ENCODE measurements at places on chromosomes 12 and 14.

- no peak for DNase-seq
Observed at GRCh38 chr14:101127224-101127623, 223.7 kb upstream of the RTL1 start.

GRCh38 chr14:68176687-68177086, 357.1 kb downstream of the RAD51B start:
- DNase-seq = no peak

DNA sequence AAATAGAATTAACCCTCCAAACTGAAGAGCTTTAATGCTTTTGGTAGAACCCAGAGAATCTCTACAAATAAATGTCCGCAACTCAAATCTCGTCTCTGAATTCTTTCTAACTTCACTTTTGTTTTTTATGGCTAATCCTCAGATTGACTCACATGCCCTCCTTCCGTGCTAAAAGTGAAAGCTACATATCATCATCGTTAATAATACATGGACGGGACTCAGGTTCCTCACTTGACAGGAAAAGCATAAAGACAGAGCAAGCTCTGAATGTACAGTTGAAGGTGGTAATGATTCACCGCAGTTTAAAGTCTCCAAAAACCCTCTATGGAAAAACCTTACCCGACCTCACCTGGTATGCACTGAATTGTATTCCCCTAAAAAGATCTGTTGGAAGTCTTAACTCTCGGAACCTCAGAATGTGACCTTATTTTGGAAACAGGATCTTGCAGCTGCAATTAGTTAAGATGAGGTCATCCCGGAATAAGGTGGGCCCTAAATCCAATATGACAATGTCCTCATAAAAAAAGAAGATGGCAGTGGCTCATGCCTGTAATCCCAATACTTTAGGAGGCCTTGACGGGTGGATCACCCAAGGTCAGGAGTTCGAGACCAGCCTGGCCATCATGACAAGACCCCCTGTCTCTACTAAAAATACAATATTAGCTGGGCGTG, 147.4 kb upstream of the FOXN3 start:
- no peak for DNase-seq

- no peak for DNase-seq
Observed at GRCh38 chr12:90896164-90896563, 58.8 kb downstream of the CCER1 start.

- no peak for DNase-seq
Observed at GRCh38 chr14:54487771-54488170, 1.0 kb downstream of the GMFB start.

DNA sequence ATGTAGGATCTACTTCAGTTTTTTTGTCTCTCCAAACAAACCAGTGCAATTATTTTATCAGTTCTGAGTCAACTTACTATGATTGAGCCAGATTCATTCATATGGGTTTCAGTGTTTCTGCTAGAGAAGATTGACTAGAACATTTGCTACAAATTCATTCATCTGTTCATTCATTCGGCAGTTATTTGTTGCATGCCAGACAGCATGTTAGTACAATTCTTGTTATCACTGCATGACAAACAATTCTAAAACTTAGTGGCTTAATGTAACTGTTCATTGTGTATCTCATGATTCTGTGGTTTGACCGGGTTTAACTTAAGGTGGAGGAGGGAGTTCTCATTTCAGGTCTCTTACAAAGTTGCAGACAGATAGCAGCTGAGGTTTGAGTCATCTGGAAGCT, 52.3 kb downstream of the POLR3B start:
- no peak for DNase-seq

GRCh38 chr12:130552483-130552996, 163.6 kb downstream of the RIMBP2 start:
- DNase-seq = no peak

- DNase-seq = no peak
Observed at GRCh38 chr14:103861413-103862392, 14.3 kb upstream of the PPP1R13B start.

DNA sequence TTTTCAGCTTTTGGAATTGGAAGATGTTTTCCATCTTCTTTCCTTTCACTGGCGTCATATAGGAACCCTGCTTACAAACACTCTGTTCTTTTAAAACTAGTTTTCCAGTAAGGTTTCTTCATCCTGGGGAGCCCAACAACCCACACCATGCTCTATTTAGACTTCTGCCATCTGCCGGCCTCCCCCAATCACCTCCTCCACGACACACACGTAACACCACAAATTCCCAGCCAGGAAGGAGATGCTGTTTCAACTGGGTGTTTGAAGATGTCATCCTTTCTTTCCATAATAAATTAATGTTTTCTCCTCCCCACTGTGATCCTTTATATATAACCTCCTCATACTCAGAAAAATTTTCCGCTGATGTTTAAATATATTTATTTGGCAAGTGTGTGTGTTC, 231.4 kb upstream of the DDHD1 start:
- no peak for DNase-seq

DNA sequence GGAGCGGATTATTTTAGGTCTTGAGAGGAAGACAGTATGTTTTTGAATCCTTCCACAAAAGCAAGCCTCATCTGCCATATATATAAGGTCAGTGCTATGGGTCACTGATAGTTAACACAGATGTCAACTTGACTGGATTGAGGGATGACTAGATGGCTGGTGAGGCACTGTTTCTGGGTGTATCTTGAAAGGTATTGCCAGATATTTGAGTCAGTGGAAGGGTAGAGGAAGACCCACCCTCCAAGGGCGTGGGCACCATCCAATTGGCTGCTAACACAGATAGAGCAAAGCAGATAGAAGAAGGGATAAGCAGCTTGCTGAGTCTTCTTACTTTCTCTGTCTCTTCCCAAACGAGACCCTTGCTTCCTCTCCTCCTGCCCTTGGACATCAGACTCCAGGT, 185.0 kb upstream of the BTG1 start:
- DNase-seq = no peak

- DNase-seq = no peak
Observed at GRCh38 chr12:48286665-48287064, 64.1 kb downstream of the ZNF641 start.

DNA sequence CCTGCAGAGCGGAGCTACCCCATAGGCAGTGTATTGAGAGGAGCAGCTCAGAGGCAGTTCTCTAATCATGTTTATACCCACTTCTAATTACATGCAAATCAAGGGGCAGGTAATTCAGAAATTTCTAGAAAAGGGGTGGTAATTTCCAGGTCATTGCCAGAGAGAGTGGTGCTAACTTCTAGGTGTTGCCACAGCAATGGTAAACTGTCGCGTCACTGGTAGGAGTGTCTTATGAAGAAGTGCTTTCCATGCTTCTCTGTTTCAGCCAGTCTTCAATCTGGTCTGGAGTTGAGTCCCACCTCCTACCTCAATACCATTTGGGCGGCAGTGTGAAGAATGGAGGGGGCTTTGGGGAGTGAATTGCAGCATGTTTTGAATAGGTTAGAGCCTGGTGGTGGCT, 8.5 kb upstream of the AMN1 start:
- no peak for DNase-seq

- peak; percentile 53 for DNase-seq
Observed at GRCh38 chr14:26730929-26731618, 133.2 kb upstream of the NOVA1 start.

DNA sequence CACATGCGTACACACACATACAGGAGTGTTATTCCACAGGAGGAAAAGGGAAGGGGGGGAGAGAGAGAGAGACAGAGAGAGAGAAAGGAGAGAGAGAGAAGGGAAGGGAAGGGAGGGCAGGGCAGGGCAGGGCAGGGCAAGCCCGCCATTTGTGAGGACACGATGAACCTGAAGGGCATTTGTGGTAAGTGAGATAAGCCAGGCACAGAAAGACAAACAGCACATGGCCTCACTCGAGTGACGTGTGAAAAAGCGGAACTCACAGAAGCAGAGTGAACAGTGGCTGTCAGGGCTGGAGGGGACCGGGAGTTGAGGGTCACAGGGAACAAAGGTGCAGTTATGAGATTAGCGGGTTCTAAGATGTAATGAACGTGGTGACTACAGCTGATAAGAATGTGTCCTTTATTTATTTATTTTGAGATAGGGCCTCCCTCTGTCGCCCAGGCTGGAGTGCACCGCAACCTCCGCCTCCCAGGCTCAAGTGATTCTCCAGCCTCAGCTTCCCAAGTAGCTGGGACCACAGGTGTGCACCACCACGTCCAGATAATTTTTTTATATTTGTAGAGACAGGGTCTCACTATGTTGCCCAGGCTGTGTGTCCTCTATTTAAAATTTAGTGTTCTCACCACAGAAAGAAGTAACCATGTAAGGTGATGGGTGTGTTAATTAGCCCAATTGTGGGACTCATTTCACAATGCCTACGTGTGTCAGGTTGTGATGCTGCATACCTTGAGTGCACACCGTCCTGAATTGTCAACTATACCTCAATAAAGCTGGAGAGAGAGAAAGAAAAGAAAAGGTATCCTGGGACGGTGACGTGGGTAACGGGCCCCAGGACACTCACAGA, 18.7 kb upstream of the FBRSL1 start:
- no peak for DNase-seq

- no peak for DNase-seq
Observed at GRCh38 chr14:104301731-104302460, 163.5 kb downstream of the KIF26A start.

DNA sequence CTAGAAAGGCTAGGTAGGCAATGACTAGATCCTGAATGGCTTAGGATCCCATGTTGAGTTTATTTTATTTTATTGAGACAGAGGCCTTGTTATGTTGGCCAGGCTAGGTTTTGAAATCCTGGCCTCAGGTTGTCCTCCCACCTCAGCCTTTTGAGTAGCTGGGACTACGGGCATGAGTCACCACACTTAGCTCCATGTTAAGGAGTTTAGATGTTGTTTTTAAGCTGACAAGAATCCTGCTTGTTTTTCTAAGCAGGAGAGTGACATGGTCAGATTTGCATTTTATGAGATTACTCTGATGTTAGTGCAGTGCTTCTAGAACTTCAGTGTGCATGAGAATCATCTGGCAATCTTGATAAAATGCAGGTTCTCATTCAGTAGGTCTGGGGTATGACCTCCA, 14.5 kb downstream of the CCDC198 start:
- no peak for DNase-seq

- no peak for DNase-seq
Observed at GRCh38 chr14:81179631-81180030, 41.1 kb downstream of the GTF2A1 start.

DNA sequence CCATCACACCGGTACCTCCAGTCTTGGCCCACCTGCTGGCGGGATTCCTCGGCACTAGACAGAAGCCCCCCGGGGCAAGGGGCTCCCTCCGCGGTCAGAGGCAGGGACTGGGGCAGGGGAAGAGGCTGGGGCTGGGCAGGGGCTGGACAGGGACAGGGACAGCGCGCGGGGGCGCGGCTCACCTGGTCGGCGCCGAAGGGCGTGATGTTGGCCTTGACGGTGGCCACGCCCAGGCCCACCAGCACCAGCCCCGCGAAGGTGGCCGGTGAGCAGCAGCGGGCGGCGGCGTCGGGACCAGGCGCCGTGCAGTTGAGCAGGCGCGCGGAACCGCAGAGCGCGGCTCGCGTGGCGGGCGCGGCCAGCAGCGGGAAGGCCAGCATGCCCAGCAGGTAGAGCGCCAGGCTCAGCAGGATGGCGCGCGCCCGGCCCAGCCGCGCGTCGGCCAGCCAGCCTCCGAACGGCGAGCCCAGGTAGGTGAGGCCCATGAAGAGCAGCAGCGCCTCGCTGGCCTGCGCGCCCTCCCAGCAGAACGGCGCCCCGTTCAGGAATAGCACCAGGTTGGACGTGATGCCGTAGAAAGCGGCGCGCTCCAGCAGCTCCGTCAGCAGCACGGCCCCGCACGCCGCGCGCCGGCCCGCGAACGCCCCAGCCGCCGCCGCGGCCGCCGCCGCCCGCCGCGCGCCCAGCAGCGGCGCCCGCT, 392 bp downstream of the SLC15A4 start:
- DNase-seq = peak; percentile 74

DNA sequence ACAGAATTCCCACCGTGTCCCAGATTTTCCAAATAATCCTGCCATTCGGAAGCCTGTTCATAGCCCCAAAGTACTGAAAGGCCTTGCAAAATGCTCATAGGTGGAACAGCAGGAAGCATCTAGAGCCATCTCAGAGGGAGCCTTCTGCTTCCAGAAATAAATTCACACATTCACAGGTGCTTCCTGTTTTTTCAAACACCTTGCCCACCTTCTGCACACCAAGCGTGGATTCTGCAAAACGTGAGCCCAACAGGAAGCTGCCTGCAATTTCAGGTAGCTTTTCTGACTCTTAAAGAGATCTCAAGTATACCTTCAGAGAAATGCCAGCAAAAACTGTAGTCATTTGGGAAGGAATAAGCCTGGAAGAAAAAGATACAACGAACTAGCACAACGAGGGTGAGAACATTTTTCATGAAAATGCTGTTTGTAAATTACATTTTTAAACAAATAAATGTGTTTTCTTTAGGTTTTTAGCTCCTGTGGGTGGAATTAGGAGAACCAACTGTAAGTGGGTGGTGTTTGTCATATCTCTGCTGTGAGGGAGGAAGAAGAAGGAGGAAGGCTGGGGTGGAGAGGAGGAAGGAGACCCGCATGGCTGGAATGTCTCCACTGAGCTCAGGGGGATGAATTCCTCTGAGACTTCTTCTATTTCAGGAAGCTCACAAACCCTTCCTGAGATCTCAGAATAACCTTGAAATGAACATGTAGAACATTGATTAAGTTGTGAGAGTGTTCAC, at the start of gene IFNG-AS1:
TSS of gene IFNG-AS1 (plus strand) at position 264 of the 737 bp plus-strand sequence.
- DNase-seq = no peak

DNA sequence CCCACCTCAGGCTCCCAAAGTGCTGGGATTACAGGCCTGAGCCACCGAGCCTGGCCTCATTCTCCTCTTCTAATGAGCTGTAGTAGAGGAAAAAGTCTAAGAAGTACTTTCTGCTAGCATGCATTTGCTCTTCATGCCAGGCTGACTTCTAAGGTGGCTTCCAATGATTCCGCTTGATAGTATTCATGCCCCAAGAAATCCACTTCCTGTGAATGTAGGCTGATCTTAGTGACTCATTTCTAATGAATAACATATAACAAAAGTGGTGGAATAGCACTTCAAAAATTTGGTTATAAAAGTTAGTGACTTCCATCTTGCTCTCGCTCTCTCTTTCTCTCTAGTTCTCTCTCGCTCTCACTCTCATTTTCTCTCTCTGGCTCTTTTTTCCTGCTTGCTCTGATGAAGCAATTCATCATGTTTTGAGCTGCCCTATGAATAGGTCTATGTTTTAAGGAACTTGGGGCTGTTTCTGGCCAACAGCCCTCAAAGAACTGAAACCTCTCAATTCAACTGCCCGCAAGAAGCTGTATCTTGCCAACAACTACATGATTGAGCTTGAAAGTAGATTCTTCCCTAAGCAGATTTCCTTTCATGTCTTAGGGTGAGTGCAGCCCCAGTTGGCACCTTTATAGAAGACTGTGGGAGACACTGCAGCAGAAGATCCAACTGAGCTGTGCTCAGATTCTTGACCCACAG, 282.9 kb downstream of the RMST start:
- no peak for DNase-seq

DNA sequence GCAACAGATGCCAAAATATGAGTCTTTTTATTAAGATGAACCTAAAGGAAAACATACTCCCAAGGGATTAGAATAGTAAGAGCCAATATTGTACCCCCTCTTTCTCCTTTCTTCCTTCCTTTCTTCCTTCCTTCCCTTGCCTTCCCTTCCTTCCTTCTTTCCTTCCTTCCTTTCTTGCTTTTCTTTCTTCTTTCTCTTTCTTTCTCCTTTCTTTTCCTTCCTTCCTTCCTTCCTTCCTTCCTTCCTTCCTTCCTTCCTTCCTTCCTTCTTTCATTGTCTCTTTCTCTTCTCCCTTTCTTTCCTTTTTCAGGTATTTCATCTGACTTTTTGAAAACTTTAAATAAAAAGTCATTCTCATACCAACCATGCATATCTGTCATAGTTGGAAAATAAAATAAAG, 892.5 kb downstream of the LRFN5 start:
- no peak for DNase-seq

GRCh38 chr14:102103062-102103695, 16.3 kb upstream of the HSP90AA1 start:
- DNase-seq = no peak

GRCh38 chr14:101234244-101234937, 326.9 kb upstream of the DIO3 start:
- DNase-seq = no peak
